ENCODE measurements at places on chromosomes 16 and 17. TPM values are rescaled to one million over a fixed set of nuclear protein-coding genes. Genes with fewer than 3 reads are reported as not detected.

DNA sequence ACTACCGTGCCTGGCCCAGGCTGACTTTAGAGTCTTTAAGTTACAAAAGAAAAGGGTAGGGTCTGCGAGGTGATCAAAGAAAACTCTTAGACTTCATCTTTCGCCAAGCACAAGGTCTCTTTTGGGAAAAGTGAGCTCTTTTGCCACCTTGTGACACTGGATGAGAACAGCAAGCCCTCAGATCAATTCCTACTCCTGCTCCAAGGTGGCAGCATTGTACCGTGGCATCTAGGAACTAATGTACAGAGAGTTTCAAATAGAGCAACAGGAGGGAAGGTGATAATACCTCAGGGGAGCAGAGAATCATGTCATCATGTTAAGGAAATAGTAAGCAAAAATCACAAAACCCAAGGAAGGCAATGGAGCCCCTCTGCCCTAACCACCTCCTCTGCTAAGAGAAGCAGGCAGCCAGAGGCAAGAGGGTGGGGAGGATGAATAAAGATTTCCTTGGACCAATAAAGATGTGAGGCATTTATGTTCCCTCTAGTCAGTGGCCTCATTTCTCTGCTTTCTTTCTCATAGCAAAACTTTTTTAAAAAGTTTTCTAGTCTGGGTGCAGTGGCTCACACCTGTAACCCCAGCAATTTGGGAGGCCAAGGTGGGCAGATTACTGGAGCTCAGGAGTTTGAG, 2.1 kb upstream of the C17orf78 start:
- DNase-seq: peak; percentile 82

- no peak for DNase-seq
Observed at GRCh38 chr16:71327720-71328119, 30.8 kb upstream of the CALB2 start.

GRCh38 chr17:13230350-13231264, 212.8 kb upstream of the ELAC2 start:
- no peak for DNase-seq

- DNase-seq: no peak
Observed at GRCh38 chr17:63150994-63151464, 185.0 kb downstream of the TANC2 start.

DNA sequence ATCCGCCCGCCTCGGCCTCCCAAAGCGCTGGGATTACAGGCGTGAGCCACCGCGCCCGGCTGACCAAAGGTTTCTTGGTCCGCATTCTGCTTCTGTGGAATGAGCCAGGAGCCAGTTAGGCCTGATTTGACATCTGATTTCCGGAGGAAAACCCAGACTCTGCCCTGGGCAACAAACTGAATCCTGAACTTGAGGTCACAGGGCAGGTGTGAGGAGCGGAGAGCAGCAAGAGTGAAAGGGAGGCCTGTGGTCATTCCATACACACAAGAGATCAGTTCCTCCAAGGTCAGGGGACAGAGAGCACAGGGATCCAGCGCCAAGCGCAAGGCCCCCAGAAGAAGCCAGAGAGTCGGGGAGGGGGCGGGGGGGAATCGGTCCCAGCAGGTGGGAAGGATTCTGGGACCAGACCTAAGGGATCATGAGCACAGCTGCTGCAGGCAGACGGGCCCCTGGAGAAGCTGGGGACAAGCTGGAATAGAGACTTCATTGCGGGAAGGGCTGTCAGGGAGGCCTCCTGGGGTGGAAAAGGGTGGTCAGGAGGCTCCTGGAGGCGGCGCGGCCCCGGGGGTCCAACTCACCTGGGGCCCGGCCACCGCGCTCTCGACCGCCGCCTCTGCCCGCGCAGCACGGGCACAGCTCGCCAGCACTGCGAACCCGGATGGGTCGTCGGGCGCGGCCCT, 436 bp downstream of the SHPK start:
- no peak for DNase-seq

GRCh38 chr17:78557598-78558039, 19.6 kb downstream of the DNAH17 start:
- no peak for DNase-seq

- DNase-seq: no peak
Observed at GRCh38 chr16:67674851-67675578, 8.4 kb downstream of the C16orf86 start.

Gene NLRC3
- total RNA-seq: 95.4 TPM

GRCh38 chr17:37695726-37696125, 49.1 kb downstream of the HNF1B start:
- no peak for DNase-seq

Gene SLC16A11
- total RNA-seq: 0.35 TPM

Gene SSTR5
- not detected for total RNA-seq

DNA sequence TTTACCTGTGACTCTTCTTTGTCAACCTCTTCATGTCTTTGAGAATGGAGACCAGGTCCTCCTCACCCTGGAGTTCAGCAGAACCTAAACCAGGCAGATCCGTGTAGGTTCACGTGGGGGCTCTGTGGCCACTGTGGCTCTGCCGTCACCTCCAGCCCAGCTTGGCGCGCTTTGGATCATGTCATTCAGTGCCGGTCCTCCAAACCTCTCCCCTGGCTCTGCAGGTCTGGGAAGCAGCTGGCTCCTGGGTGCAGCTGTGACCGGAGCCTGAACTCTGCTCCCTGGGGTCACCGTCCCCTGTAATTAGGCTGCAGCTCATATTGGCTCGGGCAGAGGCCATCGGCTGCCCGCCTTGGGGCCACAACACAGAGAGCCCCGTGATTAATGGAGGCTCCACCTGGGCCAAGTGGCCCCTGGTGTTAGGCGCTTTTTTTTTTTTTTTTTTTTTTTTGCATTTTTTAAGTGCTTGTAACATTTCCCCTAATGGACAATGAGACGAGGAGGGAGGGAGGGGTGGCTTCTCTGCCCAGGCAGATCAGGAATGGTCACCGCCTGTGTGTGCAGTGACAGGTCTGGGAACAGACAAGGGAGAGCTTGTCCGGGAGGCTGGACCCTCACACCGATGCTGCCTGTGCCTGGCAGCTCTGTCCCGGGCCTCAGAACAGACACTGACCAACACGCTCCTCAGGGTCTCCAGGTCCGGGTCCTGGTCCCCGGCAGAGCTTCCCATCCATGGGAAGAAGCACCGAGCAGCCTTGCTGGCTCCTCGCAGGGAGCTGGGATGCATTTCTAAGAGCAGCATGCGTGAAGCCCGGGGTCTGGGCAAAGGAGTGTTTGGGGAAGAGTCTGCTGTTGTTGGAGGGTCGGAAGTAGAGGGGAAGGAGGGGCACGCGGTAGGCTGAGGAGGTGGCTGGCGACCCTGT, 247.9 kb downstream of the SEC14L1 start:
- DNase-seq: no peak

Gene ZNF423
- not detected for total RNA-seq

DNA sequence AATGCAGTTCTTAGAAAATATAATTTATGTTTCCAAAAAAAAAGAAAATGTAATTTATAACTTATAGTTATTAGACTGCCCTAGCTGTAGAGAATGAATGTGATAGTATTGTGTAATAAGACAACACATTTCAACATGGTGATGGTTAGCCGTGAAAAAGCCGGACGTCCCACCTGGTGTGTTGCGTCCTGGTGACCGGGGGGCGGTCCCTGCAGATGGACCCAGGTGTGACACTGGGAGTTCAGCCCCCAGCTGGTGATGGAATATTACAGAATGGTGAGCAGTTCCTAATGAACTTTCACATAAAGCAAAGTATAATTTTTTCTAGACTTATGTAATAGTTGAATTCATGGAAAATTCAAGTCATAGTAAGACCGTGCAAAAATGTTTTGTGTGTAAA, 132.8 kb downstream of the LAT start:
- peak; percentile 9 for DNase-seq

Gene QRICH2
- 1.4 TPM for total RNA-seq

DNA sequence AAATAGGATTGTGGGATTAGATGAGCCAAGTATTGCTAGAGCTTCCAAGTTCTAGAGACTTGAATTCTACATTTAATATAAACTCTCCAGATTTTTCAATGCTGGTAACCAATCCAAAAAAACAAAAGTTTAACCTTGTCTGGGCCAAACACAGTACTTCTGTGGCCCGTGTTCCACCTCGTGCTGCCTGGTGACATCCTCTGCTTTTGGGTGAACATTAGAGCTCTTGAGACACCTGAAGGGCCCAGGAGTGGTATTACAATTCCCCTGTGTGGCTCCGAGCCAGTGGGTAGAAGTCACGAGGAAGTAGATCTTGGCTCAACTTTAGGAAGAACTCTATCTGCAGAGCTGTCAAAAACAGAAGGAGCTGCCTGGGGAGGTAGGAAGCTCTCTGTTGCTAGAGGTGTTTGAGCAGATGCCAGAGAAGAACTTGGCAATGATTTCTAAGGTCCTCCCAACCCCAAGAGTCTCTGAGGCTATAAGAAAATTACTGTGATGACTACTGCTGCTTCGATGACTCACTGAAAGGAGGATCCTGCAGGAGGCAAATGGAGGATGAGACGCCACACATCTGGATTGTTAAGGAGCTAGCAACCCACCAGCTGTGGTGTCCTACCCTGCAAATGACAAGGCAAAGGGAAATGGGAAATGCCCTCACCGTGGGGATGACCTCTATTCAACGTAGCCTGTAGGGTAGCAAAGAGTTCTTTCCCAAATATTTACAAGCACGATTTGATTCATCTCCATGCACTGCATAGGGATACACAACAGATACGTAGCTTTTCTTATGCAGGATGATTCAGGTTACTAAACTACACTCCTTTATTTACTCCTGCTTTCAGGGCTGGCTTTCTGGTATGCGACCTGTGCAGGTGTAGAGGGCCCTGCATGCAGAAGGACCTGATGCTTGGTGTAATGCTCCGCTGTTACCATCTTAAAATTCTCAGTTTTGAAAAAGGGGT, 45.8 kb upstream of the GAS7 start:
- no peak for DNase-seq

Gene P2RX5
- 31.1 TPM for total RNA-seq

- DNase-seq: no peak
Observed at GRCh38 chr17:59361386-59361785, 29.9 kb downstream of the YPEL2 start.

DNA sequence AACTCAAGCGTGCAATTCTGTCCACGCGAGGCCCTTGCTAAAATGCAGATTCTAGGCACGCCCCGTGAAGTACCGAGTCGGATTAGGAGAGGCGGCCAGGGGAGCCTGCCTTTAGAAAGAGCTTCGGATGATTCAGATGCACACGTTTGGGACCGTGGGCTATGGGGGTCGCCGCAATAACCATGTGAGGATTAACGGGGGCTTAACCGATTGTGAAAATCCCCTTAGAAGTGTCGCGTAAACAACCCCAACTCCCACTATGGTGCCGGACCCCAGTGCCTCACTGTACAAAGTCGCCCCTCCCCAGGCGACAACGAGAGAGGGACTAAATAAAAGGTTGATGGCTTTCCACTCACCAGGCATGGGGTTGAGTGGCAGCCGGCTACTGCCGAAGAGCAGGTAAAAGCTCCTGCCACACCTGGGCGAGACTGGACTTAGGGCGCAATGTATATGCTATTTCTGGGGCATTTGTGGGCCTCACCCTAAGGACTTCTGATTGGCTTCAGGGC, 635 bp upstream of the SP2 start:
- DNase-seq: peak; percentile 37

GRCh38 chr17:73644145-73645049, at the start of gene SDK2:
Gene SDK2 (minus strand): TSS chr17:73644445. CDS start chr17:73644088, 357 bp downstream.
- no peak for DNase-seq

DNA sequence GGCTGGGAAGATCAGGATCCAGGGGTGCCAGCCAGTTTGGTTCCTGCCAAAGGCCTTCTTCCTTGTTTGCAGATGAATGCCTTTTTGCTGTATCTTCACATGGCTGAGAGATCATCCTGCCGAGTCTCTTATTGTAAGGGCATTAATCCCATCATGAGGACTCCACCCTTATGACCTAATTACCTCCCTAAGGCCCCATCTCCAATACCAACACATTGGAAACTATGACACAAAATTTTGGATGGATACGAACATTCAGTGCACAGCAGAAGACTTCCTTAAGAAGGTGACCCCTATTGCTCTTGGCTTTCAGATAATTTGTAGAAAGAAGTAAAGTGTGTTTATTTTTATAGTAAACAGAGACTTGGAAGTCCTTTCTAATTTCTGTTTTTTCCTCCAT, 1164.7 kb upstream of the CDH8 start:
- no peak for DNase-seq

Gene AANAT
- not detected for total RNA-seq

GRCh38 chr16:26995522-26995921, 71.2 kb upstream of the C16orf82 start:
- no peak for DNase-seq

DNA sequence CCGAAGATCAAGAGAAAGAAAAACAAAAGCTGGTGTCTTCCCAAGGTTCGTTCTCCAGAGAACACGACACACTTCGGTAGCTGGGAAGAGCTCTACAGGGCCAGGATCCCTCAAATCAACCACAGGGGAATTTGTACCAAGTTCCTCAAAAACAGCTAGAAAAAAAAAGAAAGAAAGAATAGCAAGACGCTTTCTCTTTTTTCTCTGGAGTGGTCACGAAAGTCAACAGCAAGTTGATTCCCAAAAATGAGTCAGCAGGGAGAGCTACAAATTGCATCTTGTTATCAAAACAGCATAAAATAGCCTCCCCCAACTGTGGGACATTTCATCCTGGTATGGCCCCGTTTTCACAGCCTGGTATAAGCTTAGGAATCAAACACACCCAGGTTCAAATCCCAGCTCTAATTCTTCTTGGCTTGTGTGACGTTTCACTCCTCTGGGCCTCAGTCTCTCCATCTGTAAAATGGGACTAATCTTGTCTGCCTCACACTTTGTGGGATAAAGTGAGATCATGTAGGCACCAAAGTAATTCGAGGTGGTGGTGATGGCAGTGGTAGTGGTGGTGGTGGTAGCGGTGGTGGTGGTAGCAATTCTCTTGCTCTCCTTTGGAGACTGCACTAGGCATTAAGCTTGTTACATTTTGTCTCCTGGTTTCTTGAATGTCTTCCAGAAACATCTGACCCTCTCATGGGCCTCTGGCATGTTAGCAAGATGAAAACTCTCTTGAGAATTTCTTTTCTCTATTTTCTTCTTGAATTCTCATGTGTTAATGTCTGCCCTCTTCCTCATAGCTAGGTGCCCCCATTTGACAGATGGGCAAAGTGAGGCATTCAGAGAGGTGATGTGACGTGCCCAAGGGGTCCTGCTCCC, 988 bp upstream of the IL21R start:
- DNase-seq: no peak

DNA sequence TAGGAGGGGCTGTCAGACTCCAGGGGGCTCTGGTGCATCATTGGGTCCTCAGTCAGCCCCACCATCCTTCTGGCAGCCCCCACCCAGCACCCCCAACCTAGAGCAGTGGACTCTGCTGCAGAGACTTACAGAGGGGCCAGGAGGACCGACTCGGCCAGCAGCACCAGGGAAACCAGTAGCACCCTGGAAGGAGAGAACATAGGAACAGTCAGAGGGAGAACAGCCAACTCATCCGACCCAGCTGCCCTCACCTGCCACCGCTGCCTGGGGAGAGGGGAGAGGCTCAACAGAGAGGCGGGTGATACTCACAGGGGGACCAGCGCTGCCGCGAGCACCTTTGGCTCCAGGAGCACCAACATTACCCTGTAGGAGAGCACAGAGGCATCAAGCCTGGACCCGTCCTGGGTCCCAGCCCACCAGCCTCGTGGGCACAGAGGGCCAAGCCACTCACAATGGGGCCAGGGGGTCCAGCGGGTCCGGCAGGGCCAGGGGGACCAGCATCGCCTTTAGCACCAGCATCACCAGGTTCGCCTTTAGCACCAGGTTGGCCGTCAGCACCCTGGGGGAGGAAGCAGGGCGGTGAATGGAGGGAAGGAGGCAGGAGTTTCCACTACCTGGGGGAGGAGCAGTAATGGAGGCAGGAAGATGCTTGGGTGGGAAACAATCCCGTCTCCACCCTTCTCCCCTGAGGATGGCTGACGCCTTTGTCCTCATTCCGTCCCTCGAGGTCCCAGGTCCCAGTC, 11.7 kb downstream of the COL1A1 start:
- DNase-seq: no peak

Gene HNF1B
- total RNA-seq: not detected

Gene HSD11B2
- total RNA-seq: not detected

- no peak for DNase-seq
Observed at GRCh38 chr16:12680531-12680930, 123.2 kb downstream of the CPPED1 start.

Gene MYL11
- 1.2 TPM for total RNA-seq

Measured in activated CD4-positive, alpha-beta memory T cell treated with anti-CD3 and anti-CD28 coated beads, Interleukin-2, amount 10 ng/mL, durations not matched to agents 7 days and 5 days (primary cell).